ENCODE measurements at places on chromosomes 13 and 19.

- no peak for DNase-seq
Measured at GRCh38 chr13:47146991-47147811, 250.3 kb upstream of the HTR2A start.

DNA sequence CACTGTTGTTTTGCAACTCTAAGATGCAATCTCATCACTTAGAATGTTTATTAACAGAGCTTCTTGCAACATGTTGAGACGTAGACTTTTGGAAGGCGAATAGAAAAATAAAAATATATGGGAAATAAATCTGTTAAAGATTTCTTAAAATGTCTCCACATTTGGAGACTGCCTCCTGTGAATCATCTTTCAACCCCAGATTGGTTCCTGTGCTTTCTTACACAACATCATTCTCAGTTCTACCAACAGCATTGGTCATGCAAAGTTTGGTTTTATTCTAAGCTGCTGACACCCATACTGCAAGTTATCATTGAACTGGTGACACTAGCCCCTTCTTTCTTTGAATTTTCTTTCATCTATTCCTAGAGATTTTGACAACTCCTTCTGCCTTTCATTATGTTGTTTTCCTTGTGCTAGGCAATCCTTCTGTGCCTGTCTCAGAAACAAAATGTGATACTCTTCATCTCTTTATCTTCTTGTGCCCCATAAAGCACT is 1.6 kb upstream of the IGFL3 start:
- no peak for DNase-seq

DNA sequence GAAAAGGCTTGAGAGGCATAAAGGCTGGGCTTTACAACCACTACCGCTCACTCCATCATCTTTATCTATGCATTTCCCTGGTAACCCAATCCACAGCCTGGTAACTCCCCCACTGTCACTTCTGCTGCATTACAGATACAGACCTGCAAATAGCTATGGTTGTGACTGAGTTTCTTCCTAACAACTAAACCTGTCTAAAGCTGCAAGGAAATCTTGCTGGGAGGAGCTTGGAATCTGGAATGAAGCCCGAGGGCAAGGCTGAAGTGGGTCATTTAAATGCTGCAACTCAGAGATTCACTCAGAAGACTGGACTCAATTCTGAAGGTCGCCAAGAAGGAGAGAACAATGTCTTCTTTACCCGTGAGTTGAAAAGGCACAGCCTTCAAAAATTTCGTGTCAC is at the start of gene LGALS13:
Gene LGALS13, plus strand, starts transcription at position 301 of the 400 bp plus-strand sequence. Its CDS starts 45 bp downstream, at position 346.
- no peak for DNase-seq

- DNase-seq: no peak
Measured at GRCh38 chr13:113073942-113074341, 31.6 kb upstream of the F7 start.

- DNase-seq: no peak
Measured at GRCh38 chr13:36834299-36834698, 15.3 kb downstream of the RFXAP start.

DNA sequence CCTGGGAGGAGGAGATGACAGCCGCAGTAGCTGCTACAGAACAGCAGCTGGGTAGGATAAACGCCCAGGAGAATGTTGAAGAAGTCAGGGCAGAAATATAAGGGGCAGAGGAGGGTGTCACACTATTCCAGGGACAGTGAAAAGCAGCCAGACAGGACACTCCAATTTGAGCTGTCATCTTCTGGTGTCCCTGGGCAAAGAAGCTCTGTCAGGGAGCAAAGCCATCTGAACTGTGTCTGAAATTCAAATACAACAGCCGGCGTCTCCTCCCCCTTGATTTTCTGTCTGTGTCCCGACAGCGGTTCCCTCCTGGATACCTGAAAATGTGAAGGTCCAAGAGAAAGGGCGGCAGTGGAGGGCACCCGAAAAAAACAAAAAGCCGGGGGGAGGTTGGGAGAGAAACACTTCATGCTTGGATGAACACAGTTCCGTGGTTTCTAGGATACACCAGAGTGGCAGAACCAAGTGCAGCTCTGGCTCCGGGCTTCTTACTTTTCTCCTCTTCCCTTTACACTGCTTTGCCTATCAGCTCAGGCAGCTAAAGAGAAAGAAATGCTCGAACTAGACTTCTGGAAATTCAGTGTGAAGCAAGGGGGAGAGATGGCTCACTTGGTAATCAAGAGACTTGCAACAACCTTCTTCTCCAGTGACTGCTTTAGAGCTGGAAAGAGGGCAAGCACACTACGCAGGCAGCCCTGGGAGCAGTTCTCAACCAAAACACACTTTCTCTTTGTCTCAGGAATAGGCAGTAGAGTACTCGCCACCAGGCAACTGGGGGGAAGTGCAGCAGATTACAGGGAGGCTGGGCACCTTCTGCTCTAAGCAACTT is 465.6 kb downstream of the ITGBL1 start:
- no peak for DNase-seq

DNA sequence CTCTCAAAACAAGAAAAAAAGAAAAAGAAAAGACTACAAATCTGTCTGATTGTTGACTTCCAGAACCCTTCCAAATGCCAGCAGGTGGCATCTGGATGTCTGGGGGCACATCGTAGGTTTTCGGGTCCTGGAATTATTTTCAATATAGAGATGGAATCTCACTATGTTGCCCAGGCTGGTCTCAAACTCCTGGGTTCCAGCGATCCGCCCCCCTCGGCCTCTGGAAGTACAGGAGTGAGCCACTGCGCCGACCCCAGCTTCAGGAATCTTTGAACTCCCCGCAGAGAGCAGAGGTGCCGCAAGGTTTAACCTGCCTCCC is 567 bp upstream of the B3GNT3 start:
- no peak for DNase-seq

GRCh38 chr19:5974721-5975387 is 3.1 kb downstream of the RANBP3 start:
- DNase-seq: no peak

GRCh38 chr13:35838356-35838755 is 292.8 kb downstream of the DCLK1 start:
- peak; percentile 34 for DNase-seq

- DNase-seq: no peak
Measured at GRCh38 chr13:51257187-51257586, 35.0 kb downstream of the FAM124A start.

- DNase-seq: no peak
Measured at GRCh38 chr19:22605275-22606211, 28.6 kb upstream of the ZNF492 start.

GRCh38 chr13:107778094-107778493 is 437.2 kb downstream of the LIG4 start:
- no peak for DNase-seq

GRCh38 chr13:113769106-113769505 is 10.1 kb downstream of the TMEM255B start:
- no peak for DNase-seq

Data from fibroblast of gingiva (primary cell).